ENCODE measurements at places on chromosomes 5 and 9.

GRCh38 chr5:81420039-81420667, 26.2 kb upstream of the ACOT12 start:
- no peak for DNase-seq

GRCh38 chr9:108786322-108786721, 69.5 kb downstream of the ACTL7B start:
- no peak for DNase-seq

- DNase-seq: no peak
These were observed 60.4 kb upstream of the CTSL start for GRCh38 chr9:87665505-87665904.

- DNase-seq: no peak
These were observed 49.0 kb upstream of the FOXI1 start for GRCh38 chr5:170056561-170057267.

DNA sequence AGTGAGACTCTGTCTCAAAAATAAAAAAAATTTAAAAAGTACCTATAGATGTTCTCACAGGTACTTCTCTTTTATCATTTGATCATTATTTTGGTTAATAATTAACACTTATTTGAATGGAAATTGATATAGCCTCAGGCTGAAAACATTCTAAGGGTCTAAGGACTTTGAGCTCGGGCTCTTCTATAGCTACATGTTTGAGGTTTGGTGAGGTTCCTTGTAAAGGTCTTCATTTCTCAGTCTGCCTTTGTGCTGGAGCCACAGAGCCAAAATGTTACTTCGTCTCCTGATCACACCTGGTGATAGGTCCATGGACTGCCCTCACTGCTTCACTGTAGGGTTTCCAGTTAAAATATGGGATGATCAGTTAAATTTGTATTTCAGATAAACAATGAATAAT, 22.6 kb downstream of the ARHGEF37 start:
- DNase-seq: no peak

Measured in stimulated activated CD8-positive, alpha-beta memory T cell treated with anti-CD3 and anti-CD28 coated beads, Interleukin-2, amount 100 ng/mL, for 1 hour (primary cell).